ENCODE measurements at places on chromosomes 2 and 18.
A peak's percentile ranks its signal among the peaks of the same experiment; 100 is the strongest.

- no peak for DNase-seq
These were observed 42.2 kb downstream of the TWIST2 start for GRCh38 chr2:238890131-238890530.

- no peak for DNase-seq
These were observed 11.1 kb downstream of the MATN3 start for GRCh38 chr2:20001361-20001863.

DNA sequence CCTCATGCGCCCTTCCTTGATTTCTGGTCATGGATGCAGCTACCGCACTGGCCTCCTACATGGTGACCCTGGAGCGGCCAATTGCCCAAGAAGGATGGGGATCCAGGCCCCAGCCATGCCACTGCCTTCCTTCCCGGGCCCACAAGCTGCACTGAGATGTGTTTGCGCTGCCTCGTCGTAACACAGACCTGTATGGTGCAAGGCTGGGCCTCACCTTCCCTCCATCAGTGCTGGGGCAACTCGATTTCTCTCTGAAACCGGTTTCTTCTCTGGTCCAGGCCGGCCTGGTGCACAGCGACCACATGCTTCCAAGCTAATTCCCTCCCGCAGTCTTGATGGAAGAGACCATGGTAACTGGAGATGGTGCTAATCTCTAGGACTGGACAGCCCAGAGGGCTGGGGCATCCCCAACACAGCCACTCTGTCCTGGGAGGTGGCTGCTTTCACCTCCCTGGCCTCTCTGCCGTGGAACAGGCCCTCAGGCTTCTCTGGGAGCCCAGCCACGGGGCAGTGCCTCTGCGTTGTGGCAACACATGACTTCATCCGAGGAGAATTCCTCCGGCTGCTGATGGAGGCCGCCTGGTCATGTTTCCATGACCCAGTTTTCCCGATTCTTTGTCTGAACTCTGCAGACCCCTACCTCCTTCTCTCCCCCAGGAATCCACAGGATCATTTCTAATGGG lies 184.2 kb downstream of the GLI2 start:
- DNase-seq: no peak

- DNase-seq: no peak
These were observed 19.4 kb downstream of the TMEM18 start for GRCh38 chr2:657766-658165.

DNA sequence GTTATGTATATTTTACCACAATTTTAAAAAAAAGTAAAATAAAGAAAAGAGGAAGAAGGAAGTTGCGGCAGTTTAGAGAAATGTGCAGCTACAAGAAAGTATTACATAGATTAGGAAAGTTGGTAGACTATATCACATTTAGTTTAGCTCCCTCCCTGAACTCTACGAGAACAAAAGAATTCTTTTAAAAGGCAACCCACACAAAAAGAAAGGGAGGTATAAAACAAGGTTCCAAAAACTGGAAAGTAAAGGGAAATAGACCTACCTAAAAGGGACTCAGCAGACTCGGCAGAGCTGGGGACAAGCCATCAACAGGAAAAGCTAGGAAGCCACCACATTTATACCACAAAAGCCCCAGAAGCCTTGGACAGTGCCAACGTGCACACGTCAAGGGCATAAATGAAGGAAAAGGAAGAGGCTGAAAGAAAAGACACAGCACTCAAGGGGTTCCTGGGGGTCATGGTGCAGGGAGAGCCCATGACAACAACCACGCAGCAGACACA lies 9.1 kb downstream of the TMEM127 start:
- no peak for DNase-seq

DNA sequence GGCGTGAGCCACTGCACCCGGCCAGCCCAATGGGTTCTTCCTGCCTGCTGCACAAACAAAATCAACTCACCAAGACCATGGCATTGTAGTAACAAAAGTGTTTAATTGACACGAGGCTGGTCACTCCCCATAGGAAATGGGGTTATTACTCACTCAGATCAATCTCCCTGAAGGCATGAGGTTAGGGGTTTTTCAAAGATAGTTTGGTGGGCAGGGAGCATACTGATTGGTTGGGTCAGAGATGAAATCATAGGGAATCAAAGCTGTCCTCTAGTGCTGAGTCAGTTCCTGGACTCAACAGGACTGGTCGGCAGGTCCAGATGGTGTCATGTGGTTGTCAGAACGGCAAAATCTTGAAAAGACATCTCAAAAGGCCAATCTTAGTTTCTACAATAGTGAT lies 122.1 kb downstream of the TMEM17 start:
- DNase-seq: peak; percentile 38

GRCh38 chr2:101120124-101120996 lies 30.8 kb downstream of the TBC1D8 start:
- DNase-seq: peak; percentile 58

- DNase-seq: peak; percentile 56
These were observed 281.7 kb downstream of the HRH4 start for GRCh38 chr18:24741965-24742724.

DNA sequence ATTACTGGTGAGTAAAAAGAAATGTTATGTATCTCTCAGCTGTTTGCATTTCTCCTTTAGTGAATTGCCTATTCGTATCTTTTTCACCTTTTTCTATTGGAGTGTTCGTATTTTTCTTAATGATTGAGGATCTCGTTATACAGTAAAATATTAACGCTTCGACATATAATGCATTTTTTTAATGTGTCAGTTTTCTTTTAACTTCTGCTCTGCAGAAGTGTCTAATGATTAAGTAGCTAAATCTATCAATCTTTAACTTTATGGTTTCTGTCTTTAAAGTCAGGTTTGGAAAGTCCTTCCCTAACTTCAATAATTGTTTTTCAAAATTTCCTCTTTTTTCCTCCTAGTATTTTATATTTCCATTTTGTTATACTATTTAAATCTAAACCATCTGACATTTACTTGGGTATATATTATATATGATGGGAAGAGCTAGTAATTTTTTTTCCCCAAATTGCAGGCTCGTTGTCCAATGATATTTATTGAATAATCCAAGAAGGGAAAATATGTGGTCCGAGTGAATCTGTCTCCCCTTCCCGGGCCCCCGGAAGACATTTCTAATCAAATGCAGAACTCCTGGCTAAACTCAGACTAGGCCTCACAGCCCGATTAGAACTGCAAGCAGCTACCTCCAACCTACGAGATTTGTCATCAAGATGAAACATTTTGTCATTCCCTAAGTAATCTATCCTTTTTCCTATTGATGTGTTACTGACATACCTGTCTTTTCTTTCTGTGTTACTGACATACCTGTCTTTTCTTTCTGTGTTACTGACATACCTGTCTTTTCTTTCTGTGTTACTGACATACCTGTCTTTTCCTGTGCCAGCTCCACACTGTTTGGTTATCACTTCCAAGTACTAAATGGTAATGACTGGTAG lies 17.2 kb downstream of the PCBP1 start:
- DNase-seq: no peak

DNA sequence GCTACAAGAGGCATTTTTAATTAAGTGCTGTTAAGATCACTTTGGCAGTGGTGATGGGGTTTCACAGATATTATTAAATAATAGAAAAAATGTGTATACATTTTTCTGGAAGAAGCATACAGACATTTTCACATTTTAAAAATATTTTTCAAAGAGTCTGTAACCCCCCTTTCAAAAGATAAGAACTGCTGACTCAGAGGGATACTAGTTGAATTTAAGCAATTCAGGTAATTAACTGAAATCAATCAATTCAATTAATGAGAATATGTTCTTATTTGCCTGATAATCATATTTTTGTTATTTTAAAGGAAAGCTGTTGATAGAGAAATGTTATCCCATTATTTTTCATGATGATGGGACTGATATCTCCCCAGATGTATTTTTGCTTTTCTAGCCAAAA lies 41.1 kb downstream of the CPO start:
- no peak for DNase-seq

DNA sequence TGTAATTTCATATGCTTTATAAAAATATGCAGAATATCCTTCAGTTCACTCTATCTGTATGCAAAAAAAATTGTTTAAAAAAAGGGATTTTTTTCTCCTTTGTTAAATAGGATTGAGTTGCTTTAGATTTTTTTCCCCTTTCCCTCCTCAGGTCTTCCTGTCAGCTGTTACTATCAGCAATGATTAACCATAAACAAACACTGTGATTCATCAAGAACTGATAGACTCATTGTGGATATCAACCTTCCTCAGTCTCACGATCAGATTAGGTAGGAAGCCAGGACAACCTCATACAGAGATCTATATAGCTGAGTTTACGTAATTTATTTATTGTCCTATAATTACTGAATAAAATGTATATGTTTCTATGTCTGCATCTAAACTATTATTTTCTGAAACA lies 2136.2 kb upstream of the CELF4 start:
- peak; percentile 3 for DNase-seq

DNA sequence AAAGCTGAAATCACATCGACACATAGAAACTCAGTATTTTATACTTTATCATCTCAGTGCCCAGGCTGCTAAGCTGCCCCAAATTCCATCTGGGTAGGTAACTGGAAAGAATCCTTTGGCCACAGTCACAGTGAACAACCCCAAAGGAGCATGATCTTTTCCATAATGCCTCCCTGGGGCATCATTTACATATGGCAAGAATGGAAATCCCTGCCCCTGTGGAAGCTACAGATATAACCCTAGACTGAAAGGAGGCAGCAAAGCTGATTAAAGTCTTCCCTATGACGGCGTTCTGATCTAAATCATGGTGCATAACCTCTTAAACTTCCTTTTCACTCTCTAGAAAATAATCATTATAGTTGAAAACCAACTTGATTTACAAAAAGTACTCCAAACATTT lies 41.5 kb downstream of the MAP3K19 start:
- no peak for DNase-seq

DNA sequence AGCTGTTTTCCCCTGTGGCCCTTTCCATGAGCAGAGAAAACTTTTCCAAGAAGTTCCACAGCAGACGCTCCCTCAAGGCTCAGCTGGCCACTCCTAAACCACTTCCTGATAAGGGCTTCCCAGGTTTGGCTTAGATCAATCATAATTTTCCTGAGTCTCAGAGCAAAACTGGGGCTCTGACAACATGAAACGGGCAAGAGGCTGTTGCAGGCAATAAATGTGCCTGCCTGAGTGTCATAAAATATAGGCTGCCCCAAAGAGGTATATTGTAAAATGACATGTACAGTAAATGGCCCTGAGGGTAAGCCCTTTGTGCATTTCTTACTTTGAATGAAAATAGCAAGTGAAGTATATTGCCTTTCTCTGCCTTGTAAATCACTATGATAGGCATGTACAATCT lies 105.6 kb upstream of the UXS1 start:
- DNase-seq: no peak

DNA sequence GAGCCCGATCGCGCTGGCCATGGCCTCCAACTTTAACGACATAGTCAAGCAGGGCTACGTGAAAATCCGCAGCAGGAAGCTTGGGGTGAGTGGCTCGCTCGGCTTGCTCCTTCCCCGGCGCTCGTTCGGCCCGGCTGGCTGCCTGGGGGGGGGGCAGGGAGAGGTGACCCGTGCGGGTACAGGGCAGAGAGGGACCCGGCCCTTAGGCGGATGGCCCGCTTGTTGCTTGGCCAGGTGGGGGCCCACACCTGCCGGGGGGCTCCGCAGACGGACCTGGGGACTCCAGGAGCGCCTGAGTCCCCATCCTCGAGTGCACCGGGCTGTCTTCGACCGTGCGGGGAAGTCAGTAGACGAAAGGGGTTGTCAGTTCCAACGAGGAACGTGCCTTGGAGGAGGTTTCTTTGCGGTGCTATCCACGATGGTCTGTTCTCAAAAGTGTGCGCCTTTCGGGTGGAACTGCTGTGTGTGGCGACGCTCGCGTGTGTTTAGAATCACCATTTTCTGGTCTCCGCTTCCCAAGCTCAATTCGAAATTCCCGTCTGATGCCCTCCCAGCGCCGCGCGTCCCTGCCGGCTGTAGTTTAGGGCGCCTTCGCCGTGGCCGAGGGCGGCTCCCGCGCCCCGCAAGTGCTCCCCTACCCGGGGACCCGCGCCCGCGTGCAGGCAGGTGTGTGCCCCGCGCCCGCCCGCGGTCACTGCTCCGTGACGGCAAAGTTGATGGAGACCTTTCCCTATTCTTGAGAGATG lies 711 bp downstream of the DOK6 start:
- no peak for DNase-seq

DNA sequence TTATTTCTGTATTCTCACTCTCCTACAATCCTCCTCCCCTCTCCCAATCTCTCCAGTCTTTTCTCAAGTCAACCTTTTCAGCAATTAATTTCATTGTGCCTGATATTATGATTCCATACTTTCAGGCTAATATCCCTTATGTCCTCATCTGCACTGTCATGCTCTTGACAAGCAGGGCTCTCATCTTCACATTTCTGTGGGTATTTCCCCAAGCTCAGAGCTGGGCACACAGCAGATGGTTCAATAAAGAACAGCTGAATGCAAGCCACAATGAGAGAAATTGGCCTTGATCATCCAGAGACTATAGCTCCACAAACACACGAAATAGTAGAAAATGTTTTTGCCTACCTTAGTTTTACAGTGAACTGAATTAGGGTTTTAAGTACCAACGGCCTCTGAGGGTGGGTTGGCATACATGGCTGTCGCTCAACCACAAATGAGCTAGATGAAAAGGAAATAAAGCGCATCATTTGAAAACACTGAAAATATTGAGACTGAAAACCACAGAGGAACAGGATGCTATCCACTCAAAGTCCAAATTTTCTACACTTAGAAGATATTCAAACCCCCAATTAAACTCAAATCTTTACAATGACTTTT lies 47.5 kb upstream of the STAT1 start:
- no peak for DNase-seq

GRCh38 chr2:29010946-29011345 lies 29.8 kb downstream of the TOGARAM2 start:
- DNase-seq: no peak

DNA sequence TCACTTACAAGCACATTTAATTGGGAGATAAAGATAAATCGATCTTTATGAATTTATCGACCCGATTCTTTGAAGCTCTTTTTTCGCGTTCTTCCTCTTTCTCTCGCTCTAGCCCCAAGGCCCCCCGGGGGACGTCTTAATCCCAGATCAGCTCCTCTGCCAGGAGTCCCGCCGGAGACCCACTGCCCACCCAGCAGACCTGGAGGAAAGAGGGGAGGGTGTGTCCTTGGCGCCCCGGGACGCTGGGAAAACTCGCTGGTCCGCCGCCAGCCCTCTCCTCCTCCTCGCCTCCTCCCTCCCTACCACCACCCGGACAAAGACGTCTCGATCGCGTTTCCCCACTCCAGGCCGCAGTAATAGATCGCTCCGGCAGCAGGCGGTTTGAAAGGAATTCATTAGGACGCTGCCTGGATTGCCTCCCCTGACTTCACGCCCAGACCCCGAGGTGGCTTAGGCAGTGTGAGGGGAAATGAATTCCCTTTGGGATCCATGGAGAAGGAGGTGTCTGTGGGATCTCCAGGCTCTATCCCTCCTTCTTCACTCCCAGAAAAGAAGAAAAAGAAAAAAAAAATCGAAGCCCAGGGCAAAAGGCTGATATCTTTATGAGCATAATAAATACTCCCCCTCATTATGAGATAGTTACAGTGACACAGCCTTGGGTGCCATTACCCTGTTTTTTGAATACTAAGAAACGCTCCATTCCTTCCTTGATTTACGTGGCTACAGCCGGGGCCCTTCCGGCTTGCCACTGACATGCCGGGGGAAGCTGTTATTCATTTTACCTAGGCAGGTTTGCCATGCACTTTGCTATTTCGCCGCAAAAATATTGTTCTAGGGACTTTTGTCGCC lies 1.8 kb upstream of the GBX2 start:
- DNase-seq: no peak
